ENCODE measurements at places on chromosomes 4 and X.

DNA sequence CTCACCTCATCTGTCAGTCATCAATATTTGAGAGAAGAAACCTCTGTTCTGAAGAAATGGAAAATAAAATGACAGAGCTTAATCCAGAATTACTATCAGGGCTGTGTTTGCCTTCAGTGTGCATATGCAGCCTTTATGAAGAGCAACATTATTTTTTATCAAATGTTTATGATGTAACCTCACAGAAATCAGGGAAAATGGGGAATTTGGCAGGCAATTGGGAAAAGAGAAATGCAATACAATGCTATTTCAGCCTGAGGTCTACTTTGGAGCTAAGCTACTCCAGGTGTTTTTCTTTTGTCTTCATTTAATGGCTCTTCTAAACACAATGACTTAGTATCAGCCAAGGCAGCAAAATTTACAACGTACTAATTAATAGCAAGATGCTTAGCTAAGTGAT, 241.1 kb upstream of the TET2 start:
- DNase-seq: no peak

DNA sequence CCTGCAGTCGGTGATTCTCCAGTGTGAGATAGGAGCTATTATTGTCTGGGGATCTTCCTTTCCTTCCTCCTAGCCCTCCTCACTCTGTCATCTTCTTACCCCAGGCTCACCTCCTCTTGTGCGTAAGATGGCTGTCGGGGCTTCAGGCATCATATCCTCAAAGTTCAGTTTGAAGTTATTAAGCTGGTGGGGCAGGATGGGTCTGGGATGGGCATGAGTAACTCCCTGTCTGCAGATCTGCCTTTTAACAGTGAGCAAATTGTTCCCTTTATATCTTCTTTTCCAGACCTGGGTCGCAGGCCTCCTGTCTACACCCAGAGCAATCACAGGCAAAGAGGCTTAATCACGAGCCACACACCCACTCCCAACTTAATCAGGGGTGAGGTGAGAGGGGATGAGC, 900 bp upstream of the MTMR1 start:
- DNase-seq: no peak

DNA sequence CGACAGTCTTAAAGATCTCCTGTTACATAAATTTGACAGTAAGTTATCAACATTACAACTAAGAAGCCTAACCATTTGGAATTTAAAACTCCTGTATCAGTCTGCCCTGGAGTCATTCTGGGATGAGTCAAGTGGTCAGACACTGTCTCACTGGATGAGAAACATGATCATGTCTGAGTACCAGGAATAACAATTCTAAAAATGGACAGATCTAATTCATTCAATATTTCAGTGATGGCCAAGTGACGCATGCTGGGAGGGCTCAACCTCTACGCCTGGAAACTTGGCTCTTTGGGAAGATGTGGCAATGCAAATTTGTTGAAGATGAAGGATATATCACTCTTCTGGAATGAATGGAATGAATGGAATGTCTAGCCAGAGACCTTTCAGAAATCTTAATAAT, 1427.2 kb downstream of the STIM2 start:
- no peak for DNase-seq

DNA sequence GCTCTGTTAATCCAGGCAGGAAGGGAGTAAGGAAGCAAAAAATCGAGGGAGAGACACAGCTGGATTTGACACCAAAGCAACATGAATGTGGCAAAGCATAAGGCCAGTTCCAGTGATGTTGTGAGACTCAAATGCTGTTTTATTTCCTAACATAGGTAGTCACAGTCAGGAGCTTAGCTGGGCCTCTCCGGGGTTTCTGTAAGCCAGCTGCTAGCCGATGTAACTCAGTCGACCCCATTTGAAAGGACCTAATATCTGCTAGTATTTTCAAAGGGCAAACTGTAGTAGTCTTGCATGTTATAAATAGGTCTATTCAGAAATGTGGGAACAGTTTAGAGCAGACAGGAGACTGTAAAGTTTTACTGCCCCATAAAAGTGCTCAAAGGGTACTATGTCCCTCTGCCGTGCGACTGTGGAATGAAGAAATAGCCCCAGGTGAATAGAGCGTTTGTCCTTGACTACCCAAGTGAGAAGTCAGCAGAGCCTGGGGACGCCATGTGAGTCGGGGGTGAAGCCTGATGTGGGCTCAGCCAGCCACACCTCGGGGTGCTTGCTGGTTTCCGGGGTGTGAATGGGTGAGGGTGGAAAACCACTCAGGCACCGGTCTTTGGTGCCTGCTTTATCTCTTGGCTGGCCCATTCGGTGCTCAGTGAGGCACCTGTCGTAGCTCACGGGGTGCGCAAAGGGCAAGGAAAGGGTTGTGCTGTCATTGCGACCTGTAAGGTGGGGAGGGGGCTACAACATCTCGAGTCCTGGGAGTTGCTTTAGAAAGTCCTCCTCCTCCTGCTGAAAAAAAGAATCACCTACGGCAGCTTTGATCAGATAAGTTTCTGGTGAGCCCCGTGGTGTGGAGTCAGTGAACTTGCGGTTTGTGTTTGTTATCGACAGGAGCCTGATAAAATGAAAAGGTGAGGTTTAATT, 745 bp downstream of the TRIM2 start:
- peak; percentile 47 for DNase-seq

- no peak for DNase-seq
Measured at GRCh38 chr4:27702730-27703431, 842.2 kb downstream of the STIM2 start.

- DNase-seq: no peak
Measured at GRCh38 chr4:150160473-150160872, 82.2 kb downstream of the DCLK2 start.

- DNase-seq: no peak
Measured at GRCh38 chr4:160580581-160580980, 1477.7 kb downstream of the RAPGEF2 start.

DNA sequence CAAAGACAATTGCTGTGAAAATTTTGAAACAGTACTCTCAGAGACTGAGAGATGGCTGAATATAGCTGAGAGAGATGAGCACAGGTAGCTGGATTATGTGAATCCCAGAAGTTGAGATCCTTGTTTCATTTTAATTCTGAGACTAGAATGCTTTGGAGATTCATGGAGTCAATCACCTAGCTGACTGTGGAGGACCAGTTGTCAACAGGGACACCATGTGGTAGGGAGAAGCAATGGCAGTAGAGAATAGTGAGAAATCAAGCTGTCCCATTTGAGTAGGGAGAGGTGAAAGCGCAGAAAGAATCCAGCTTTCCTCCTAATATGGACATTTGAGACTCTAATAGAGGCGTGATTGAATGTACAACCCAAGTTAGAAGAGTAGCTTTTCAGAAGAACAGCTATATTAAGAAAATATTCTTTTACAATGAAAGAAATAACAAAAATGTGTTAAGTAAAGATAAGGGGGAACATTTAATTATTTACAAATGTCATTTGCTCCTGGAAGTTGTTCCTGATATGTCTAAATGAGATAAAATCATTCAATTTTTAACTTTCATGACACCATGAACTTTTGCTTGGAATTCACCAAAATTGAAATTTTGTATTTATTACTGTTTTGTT, 30.3 kb upstream of the GLRB start:
- DNase-seq: peak; percentile 21

- DNase-seq: no peak
Measured at GRCh38 chrX:2926664-2927275, 2.4 kb downstream of the ARSD start.

- peak; percentile 50 for DNase-seq
Measured at GRCh38 chrX:86171366-86171765, 23.1 kb downstream of the DACH2 start.

DNA sequence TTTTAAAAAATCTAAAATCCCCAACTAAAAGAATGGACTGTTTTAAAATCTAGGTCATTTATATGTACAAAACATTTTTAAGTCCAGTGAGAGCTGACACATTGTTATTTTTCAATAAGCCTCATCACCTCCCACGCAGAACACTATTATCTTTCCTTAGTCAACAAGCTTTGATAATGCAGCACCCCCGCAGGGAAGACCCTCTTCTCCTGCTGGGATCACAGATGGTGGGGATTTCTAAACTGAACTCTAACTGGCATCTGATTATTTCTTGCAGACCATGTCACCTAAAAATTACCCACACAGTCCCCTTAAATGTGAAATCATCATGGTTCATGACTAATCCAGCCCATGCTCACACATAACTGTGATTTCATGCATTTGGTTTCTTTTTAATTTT, 11.6 kb downstream of the SYTL4 start:
- no peak for DNase-seq

GRCh38 chr4:83362492-83363329, 28.1 kb upstream of the HPSE start:
- peak; percentile 47 for DNase-seq

DNA sequence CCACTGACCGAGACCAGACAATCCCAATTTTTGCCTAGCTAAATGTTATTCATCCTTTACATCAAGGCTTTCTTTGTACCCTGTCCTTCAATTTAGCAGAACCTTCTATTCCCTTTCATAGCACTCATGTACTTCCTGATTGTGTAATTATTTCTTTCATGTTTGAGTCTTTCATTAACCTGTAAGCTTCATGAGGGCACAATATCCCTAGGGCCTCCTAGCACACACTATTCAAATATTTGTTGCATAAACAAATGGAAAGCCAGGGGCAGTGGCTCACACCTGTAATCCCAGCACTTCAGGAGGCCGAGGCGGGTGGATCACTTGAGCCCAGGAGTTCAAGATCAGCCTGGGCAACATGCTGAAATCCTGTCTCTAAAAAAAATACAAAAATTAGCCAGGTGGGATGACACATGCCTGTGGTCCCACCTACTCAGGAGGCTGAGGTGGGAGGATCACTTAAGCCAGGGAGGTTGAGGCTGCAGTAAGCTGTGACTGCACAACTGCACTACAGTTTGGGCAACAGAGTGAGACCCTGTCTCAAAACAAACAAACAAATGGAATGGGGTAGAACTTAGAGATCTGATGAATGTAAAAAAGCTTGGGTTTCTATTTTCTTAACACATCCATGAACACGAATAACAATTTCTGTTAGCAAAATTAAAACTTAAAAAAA, 59.0 kb downstream of the SAT1 start:
- DNase-seq: peak; percentile 40

GRCh38 chrX:119156241-119156640, 28.6 kb upstream of the KIAA1210 start:
- DNase-seq: no peak

GRCh38 chr4:6983544-6984142, 59.5 kb upstream of the TADA2B start:
- DNase-seq: no peak

DNA sequence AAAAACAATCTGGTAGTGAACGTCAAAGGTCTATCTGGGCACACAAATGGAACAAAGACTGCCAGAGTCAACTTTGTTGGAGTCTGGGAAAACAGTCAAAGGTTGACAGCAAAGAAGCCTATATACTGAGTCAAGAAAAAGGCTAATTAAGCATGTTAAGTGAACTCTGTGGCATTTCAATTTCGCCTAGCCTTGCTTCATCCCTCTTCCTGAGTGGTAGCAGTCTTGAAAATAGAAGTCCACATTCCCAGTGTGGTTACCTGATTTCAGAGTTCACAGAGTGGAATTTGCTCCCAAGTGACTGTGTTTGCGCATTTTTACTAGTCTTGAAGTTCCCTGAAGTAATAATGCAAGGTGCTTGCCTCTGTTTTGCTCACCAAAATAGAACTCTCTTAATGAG, 760.0 kb downstream of the FSTL5 start:
- no peak for DNase-seq

GRCh38 chrX:103614999-103615398, 7.2 kb downstream of the TCEAL3 start:
- DNase-seq: no peak

DNA sequence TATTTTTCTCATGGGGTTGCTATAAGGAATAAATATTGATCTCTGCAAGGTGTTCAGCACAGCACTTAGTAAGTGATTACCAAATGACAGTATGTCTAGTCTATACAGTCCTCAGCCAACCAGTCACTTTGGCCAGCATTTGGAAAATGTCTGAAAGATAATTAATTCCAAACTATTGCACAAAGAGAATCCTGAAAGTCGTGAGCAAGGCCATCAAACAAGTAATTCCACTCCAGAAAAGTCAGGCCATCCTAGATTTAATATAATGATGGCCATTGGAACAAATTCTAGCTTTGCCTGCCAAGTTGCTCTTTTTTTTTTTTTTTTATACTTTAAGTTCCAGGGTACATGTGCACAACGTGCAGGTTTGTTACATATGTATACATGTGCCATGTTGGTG, 96.6 kb downstream of the SHROOM3 start:
- DNase-seq: no peak

DNA sequence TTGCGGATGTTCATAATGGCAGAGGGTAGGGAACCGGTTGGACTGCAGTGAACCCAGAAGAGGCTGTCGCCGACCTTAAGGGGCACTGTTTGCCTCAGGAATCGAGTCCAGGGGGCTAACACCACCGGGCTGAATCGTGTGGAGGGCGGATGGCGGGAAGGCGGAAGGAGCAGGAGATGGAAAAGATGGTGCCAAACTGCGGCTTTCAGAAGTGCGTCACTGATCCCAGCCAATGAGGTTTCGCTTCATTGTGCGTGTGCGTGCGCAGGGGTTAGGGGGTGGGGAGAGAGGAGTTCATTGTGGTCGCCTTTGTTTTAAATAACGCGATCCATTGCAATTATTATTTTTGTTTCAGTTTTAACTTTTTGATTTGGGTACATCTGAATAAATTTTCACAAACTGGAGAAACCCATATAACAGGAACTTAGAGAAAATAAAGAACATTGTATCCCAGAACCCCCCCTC, at the start of gene NAA11:
NAA11 (minus strand) TSS at position 198 of the 465 bp plus-strand sequence; CDS start at position 14, 184 bp downstream.
- DNase-seq: no peak

GRCh38 chr4:140305053-140305452, 68.4 kb upstream of the SCOC start:
- DNase-seq: peak; percentile 9

GRCh38 chr4:8534129-8534528, 46.1 kb upstream of the GPR78 start:
- DNase-seq: peak; percentile 35

DNA sequence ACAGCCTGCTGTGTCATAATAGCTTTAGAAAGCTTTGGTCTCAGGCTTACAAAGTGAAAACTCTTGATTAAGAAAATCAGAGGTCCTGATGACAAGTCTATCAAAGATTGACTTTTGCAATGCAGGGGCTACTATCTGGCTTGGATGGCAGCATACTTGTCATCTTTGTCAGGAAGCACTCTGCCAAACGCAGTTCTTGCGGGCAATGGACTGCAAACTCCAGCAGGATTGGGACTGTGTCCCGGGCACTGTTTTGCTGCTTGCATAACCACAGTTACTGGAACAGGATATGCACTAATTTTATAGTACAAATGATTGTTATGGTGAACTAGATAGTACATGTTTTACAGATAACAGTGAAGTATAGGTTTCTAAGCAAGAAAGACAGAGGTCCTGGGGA, 185.6 kb downstream of the IQCM start:
- no peak for DNase-seq

- DNase-seq: no peak
Measured at GRCh38 chr4:17995165-17995564, 26.4 kb downstream of the LCORL start.
